ENCODE measurements at places on chromosomes 11 and 22.

DNA sequence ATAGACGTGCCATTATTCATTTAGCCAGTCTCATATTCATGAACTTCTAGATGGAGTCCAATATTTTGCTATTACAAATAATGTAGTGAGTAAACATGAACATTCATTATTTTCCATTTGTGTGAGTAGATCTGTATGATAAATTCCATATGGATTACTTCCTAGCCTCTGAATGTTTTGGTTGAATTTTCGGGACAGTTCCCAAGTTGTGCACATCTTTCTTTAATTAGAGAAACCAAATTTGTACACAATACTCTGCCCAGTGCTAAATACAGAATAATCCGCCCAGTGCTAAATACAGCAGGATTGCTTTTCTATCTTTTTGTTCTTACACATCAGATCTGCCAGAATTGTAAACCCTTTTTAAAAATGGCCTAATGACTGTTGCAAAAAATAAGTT, 17.1 kb upstream of the APLP2 start:
- no peak for DNase-seq

GRCh38 chr11:69460540-69461257, 20.8 kb upstream of the LINC01488 start:
- DNase-seq = no peak

DNA sequence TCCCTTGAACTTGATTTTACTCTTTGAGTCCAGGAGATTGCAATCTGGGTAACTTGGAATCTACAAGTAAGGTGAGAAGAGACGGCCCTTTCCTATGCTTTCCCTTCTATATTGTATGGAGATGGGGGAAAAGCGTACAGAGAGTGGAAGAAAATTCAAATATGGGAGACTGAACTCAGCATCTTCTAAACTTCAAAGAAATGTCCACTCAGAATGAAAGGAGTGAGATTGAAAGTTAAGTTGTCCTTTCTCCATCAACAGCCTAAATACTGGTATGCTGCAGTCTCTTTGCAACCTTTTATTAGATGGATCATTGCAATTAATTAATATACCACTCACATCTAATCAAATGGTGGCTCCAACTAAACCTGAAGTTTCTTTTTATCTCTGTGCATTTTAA, 6.4 kb upstream of the EXPH5 start:
- no peak for DNase-seq

DNA sequence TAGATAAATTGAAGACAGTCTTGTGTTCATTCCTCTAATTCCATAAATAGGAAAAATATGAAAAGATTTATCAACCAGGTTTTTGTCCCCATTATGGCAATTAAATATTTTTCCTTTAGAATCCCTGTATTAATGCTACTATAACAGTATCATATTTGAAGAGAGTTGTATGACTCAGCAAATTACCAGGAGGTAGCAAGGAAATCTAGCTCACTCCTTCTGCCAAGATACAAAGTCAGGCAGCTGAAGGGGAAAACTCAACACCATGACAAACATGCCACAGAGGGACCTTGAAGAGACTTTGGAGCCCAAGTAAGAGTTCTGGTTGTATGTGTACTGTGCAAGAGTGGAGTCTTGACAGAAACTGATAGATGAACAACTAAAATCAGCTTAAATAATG, 143.3 kb downstream of the GUCY1A2 start:
- DNase-seq = no peak

DNA sequence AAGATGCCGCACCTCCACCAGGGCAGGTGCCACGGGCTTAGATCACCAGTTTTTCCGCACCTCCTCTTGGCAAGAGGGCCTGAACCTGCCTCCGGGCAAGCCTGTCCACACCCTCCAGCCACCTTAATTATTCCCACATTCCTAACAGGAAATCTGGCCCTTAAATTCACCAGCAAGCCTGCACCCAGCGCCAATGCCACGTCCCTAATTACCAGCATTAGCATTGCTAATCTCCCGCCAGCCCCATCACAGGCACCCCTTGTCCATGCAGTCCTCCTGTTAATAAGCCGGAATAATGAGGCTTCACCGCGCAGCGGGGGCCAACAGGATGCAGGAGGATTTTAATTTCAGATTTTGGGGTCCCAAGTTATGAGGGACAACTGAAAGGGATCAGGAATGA, 69.7 kb downstream of the PHF21B start:
- DNase-seq = no peak

DNA sequence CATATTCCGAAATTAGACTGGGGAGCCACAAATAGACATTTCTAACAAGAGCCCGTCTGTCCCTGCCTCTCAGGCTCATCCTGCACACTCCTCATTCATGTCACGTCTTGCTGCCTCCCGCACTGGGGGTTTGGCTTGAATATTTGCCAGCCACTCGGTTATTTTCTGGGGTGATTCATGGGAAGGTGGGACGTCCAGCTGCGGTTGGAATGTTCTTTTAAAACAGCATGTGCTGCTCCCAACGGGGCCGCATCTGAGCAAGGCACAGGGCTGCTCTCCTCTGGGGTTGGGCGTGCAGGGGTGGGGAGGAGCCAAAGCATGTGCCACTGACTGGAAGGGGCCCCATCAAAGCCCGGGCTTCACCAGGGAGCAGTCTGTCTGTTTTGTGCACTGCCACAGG, 25.9 kb upstream of the SLC5A4 start:
- DNase-seq = no peak

All from stimulated activated CD8-positive, alpha-beta memory T cell treated with anti-CD3 and anti-CD28 coated beads, Interleukin-12 subunit alpha, Interleukin-12 subunit beta, amount 100 ng/mL, for 4 hours (primary cell).